ENCODE measurements at places on chromosomes 5 and 9. TPM values are rescaled to one million over a fixed set of nuclear protein-coding genes. Genes with fewer than 3 reads are reported as not detected.

DNA sequence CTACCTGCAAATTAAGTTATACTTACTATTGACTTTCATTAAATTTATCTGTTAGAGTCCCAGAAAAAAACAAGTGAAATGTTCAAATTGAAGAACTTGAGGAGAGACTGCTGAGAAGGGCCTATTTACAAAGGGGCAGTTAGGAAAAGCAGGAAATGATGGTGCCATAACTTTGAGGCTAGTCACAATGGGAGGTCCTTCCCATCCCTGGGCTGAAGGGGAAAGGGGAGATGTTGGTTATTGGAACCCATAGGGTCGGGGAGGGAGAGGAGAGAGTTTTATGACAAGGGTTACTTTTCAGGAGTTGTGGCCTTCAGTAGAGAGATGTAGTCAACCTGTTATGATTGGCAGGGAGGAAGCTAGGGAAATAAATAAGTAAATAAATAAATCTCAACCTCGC is 169.1 kb downstream of the DMRT2 start:
- DNase-seq: no peak

DNA sequence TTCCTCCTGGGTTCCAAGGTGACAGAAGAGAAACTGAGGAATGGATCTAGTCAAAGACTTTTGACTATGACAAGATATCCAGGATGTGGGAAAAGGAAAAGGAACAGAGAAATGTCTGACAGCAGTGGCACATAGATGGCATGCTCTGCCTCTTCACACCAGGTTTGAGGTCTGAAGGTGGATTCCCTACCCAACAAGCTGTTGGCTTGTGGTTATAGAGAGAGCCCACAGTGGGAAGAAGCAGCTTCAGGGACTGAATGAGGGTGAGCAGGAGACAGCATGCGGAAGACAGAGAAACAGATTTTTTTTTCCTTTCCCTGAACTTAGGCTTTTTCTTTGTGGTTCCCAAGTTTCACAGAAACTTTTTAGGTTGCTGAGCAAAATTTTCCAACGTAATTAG is 20.6 kb downstream of the IFNW1 start:
- no peak for DNase-seq

DNA sequence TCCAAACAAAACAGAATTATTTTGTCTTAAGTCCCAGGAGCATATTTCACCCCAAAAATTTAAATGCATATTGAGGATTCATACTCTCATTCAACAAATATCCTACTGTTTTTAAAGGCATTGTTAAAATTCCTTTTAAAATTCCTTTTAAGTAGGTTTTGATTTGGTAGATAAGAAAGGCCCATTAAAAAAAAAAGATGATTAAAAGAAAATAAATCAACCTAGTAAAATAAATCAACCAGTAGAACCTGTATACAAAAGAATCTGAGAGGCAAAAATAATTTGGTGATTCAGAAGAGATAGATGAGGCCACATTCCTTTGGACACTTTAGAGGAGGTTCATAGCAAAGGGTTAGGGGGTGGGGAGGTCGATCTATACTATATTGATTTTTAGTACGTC is 585.3 kb upstream of the TLE4 start:
- no peak for DNase-seq

TNPO1 gene
- 114 TPM for total RNA-seq
